ENCODE measurements at places on chromosomes 7 and 10.

GRCh38 chr10:122955892-122956291 lies 1.9 kb upstream of the C10orf88 start:
- no peak for DNase-seq

DNA sequence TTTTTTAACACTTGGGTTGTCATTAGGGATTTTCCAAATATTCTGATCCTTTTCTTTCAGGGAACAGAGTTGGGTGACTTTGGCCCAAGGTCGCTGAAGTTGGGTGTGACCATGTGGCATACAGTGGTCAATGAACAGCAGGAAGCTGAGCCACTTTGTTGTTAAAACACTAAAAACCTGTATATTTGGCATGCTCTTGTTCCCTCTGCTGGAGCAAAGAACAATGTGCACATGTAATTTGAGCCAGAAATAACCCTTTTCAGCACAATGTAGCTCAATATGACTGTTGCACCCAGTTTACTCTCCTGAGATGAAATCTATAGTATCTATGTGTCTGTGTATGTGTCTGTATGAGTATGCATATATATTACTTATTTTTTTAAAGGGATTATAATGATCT lies 74.9 kb downstream of the ADCYAP1R1 start:
- DNase-seq, result no peak

GRCh38 chr10:30353851-30354250 lies 4.8 kb upstream of the MTPAP start:
- DNase-seq, result no peak

DNA sequence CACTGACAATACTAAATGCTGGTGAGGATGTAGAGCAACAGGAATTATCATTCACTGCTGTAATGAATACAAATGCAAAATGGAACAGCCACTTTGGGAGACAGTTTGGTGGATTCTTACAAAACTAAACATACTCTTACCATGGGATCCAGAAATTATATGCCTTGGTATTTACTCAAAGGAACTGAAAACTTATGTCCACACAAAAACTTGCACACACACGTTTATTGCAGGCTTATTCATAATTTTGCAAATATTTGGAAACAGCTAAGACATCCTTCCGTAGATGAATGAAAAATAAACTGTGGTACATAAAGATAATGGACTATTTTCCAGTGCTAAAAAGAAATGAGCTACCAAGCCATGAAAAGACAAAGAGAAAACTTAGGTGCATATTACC lies 69.6 kb downstream of the SEM1 start:
- DNase-seq, result no peak

DNA sequence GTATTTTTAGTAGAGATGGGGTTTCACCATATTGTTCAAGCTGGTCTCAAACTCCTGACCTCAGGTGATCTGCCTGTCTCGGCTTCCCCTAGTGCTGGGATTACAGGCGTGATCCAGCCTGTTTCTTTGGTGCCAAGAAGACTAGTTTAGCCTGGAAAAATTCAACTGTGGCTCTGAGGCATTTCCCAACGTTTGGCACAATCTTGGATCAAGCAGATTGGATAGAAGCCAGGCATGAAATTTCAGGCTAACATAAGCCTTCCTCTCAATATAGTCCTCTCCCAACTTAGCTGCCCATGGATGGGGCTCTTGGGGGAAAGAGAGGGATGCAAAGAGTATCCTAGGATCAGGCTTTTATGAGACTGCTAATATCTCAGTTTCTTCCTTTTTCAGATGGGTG lies 53.8 kb downstream of the APBB1IP start:
- DNase-seq, result no peak

DNA sequence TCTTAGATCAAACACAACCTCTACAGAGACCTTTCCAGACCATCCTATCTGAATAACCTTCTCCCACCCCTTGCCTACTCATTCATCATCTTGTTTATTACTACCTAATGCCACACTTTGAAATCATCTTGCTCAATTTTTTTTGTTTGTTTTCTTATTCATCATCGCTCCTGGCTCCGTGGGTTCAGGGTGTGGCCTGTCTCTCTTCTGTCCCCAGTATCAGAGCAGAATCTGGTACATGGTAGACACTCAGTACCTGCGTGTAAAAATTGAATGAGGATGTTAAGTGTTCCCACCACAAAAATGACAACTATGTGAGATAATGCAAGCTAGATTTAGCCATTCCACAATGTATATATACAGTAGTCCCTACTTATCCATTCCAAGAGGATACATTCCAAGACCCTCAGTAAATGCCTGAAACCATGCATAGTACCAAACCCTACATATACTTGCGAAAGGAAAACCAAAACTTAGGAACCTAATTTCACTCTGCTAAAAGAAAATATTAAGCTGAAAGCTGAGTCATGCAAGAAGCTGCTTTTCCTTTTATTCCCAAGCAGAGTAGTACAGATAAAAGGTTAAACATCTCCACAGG lies 72.1 kb upstream of the SEC61G start:
- no peak for DNase-seq

GRCh38 chr10:130742941-130743675 lies 568.4 kb downstream of the TCERG1L start:
- no peak for DNase-seq

DNA sequence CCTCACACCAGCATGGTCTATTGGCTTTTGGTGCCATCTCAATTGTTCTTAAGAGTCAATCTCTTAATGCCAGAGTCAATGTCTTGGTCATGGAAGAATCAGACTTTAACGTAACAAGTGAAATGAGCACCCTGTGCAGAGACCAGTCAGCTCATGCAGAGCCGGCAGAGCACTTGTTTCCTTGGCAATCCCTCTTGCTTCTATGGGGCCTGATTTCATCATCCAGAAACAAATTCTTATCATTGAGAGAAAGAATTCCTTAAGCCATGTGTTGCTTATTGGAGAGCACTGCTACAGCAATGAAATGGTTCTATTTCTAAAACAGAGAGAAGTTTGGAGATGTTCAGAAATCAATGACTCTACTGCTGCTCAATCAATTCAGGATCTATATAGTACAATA lies 212.8 kb downstream of the IPMK start:
- no peak for DNase-seq

GRCh38 chr10:77823811-77824542 lies 102.6 kb downstream of the DLG5 start:
- DNase-seq, result no peak

DNA sequence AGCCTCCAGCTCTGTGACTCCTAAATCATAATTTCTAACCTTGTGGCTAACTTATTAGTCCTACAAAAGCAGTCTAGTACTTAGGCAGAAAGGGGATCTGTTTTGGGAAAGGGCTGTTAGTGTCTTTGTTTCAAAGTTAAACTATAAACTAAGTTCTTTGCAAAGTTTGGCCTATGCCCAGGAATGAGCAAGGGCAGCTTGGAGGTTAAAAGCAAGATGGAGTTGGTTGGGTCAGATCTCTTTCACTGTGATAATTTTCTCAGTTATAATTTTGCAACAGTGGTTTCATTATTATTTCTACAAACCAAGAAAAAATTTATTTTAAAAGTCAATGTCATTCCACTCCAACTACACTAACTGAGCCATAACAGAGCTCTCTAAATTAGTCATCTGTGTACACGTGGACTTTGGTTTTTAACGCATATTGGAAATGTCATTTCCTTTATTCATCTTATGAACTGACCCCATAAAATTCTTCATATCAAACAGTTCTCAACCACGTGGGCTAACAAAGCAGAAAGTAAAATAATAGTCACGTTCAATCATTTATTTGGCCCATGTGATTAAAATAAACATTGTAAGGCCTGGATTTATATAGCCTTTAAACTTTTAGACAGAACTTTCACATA lies 143.2 kb upstream of the C7orf33 start:
- no peak for DNase-seq

DNA sequence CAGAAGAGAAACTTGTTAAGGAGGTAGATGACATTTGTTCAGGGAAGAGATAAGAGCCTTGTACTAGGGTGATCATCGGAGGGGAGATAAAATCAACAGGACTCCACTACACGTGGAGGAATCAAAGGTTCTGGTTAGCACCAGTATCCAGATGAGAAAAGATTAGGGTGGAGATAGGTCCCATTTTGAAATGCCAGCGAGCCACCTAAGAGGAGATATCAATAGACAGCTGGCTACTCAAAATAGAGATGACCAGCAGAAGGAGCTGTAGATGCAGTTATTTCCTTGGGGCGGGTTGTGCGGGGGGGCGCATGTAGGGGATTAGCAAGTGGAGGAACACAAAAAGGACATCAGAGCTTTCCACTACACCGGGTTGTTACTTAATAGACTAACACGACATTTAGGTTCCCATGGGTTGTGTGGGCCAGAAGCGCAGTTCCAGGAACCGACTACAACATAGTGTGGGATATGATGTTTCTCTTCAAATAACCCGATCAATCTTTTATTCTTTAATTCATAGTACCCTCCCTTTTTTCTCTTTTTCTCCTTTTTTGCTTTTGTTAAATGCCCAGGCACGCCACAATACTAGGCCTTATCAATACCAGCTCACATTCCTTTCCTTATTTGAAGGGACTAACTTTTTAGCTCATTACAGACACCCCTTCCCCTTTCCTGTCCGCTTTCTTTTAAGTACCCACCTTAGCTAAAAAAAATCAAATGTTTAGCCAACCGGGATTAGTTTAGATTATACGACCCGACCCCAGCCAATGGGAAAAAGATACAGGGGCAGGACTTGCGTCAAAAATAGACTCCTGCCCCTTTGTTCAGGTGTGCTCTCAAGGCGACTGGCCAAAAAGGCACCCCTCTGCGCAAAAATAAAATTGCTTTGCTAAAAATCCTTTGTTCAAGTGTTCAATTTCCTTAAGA lies 2.0 kb upstream of the KIF11 start:
- no peak for DNase-seq

GRCh38 chr7:27459021-27459730 lies 203.5 kb downstream of the HIBADH start:
- no peak for DNase-seq

GRCh38 chr7:34073676-34074075 lies 168.3 kb downstream of the BMPER start:
- DNase-seq, result no peak

DNA sequence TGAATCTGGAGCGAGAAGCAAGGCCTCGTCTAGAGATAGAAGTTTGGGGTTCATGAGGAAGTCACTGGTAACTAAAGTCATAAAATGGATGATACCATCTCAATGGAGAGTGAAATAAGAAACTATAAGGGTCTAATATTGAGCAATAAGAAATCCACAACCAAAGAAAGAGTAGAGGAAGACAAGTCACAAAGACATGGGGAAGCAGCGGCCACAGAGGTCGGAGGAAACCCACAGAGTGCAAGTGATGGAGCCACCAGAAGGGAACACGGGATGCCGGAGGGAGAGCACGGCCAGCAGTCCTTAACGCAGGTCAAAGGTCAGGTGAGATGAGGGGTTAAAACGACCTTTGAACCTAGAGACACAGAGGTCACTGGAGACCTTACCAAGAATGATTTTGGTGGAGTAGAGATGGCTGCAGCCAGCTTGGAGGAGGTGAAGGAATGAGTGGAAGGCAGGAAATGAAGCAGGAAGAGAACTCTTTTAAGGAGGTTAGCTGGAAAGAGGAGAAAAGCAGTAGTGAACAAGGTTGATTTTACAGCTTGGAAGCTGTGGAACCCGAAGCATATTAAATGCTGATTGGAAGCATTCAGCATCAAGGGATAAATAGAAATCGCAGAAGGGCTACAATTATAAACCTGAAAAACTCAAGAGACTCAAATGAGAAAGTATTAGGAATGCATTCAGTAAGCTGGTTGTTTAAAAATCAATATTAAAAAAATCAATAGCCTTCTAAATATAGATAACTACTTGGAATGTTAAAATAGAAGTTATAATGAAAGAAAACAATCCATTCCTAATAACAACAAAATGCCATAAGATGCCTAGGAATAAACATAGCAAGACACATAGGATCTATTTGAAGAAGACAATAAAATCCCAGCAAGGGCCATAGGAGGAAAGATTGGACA lies 93.7 kb downstream of the SVOPL start:
- DNase-seq, result no peak

DNA sequence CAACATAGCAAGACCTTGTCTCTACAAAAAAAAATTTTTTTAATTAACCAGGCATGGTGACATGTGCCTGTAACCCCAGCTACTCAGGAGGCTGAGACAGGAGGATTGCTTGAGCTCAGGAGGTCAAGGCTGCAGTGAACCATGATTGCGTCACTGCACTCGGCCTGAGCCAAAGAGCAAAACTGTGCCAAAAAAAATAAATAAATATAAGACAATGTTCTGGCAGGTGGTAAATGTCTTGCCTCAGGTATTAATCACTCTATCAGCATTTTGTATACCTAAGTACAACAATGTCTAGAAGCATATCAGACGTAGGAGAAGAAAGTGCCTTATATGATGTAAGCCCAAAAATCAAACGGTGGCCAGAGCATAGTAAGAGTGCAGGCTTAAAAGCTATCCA lies 427.8 kb upstream of the C7orf33 start:
- no peak for DNase-seq

DNA sequence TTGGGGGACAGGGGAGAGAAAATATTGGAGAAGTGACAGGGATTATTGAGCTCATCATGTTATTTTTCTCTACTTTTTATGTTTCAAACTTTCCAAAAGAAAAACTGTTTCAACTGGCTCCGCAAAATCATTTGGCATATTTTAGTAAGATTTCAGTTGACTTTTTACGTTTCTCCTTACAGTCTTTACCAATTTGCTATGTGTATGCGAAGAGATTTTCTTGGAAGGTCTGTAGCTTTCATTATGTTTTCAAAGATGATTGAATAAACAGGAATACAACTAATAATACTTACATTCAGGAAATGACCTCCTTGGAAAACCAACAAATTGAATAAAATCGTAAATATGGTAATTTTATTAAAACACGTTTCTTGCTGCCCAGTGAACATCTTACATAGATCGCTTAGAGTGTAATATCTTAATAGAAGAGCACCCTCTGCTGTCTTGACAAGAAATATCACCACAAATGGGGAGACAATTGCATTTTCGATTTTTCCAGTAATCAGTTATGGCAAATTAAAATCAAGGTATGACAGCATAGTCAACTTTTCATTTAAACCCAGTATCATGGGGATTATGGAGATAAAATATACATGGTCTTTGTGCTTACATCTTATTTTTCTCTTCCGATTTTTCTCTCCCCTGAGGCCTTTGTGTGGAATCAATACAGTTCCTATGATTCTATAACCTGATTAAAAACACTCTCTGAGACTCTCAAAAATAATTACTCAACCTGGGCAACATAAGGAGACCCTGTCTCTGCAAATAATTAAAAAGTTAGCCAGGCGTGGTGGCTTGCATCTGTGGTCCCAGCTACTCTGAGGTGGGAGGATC lies 43.1 kb downstream of the MBL2 start:
- no peak for DNase-seq

GRCh38 chr7:7595451-7595850 lies 28.8 kb downstream of the MIOS start:
- DNase-seq, result no peak

GRCh38 chr10:97217299-97217698 lies 31.5 kb upstream of the SLIT1 start:
- no peak for DNase-seq
